ENCODE measurements at places on chromosomes 4 and X.
A peak's percentile ranks its signal among the peaks of the same experiment; 100 is the strongest.

- no peak for DNase-seq
Observed at GRCh38 chr4:121139533-121140222, 24.4 kb downstream of the TNIP3 start.

DNA sequence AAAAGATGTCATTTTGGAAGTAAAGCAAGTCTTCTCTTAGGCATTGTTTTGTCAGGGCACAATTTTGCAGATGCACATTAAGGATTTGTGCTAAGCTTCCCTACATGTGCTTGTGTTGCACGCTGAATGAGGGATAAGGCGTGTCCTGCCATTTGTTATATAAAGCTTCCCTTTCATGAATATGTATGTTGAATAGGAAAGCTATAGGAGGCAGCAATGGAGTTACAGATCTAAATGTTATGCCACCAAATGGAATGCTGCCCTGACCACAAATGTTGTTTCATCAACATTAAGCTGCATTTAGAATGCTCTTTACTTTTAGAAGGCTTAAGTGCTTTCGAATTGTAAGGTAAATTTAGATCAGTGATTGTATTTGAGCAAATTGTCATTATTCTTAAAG lies 20.9 kb downstream of the SGMS2 start:
- no peak for DNase-seq

DNA sequence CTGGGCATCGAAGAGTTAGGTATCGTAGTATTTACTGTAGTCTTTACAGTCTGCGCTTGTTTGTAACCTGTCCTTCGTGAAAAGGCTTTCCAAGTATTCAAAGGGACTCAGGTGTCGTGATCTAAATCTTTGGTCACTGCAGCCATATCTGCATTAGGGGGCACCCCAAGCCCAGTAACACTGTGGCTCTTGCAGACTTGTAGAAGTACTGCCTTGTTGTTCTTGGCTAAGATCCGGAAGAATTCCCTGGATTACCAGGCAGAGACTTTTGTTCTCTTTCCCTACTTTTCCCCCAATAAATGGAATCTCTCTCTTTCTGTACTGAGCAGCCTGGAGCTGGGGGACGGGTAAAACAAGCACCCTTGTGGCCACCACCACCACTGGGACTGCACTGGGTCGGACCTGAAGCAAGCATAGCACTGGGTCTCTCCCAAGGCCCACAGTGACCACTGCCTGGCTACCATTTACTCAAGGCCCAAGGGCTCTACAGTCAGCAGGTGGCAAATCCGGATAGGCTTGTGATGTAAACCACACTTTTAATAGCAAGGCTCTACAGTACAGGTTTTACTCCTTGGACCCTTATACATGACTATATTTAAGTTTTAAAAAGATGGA lies 12.0 kb downstream of the CXorf58 start:
- DNase-seq = no peak

DNA sequence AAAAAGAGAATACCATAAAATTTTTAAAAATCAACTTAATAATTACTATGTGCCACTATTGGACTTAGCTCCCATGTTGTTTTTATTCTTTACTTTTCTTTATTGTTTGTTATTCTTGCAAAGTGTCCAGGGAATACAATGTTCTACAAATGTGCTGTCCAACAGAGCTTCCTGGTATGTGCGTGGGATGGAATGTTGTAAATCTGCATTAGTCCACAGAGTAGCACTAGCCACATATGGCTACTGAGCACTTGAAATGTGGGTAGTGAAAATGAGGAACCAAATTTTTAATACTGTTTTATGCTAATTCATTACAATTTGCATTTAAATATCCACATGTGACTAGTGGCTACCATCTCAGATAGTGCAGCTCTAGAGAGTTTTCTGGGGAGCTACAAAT lies 14.3 kb upstream of the CORIN start:
- DNase-seq = peak; percentile 90

GRCh38 chr4:159210975-159211374 lies 108.1 kb downstream of the RAPGEF2 start:
- DNase-seq = no peak

GRCh38 chrX:127085939-127086338 lies 266.4 kb downstream of the PRR32 start:
- DNase-seq = no peak

GRCh38 chr4:4985036-4985435 lies 34.2 kb downstream of the CYTL1 start:
- DNase-seq = no peak

DNA sequence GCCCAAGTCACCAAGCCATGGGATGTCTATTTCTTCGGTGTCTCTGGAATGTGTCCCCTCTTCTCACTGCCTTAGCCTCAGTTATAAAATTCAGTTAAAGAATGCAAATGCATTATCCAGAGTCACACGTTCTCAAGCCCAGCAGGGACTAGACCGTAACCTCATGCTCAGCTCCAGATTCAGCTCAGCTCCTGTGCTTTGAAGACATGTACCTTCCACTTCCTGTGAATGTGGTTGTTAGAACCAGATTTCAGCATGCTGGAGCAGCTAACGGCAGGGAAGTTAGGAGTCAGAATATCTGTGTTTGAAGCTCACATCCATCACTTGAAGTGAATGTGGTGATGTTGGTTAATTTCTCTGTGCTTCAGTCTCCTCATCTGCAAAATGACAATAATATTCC lies 26.7 kb downstream of the GEMIN8 start:
- DNase-seq = no peak

DNA sequence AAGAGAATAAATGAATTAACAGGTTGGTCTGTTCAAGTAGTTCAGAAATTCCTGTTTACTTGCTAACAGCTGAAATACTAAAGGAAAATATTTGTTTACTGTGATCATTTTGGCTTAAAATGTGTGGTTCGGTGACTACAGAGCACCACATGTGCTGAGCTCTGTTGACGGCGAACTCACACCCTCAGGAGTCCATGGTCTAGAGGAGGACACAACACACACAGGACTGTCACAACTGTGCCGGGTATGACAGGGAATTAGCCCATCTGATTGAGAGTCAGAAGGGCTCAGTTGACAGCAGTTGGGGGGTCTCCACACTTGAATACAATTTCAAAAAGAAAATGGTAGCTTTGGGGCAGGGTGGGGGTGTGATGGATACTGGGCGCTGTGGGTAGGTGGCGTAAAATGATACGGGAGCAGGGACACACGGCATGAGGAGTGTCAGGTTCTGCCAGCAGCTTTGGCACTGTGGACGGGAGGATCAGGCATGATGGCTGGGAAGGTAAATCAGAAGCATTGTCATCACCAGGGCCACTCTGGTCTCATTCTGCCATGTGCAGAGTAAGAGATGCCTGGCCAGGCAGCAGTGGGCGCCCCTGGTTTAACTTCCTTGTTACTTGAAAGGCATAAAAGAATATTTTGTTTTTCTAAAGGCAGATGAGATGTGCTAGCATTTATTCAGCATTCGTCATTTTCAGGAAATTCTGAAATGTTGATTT lies 33.3 kb downstream of the CLDN22 start:
- DNase-seq = no peak

- DNase-seq = no peak
Observed at GRCh38 chr4:78379991-78380729, 171.4 kb upstream of the ANXA3 start.

- no peak for DNase-seq
Observed at GRCh38 chr4:183175631-183176232, 76.7 kb downstream of the WWC2 start.

DNA sequence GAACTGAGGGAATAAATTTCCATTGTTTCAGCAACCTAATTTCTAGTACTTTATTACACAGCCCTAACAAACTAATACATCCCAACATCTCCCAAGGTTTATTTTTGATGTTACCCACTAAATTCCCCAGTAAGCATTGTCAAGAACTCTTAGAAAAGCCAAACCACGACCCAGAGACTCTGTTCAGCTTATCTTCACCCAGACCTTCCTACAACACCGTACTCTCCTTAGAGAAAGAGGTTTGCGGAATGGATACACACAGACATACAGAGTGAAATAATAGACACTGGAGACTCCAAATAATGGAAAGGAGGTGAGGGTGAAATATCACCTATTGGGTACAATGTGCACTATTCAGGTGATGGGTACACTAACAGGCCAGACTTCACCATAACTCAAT lies 75.6 kb downstream of the LRBA start:
- no peak for DNase-seq

GRCh38 chr4:145719752-145720624 lies 40.0 kb downstream of the C4orf51 start:
- no peak for DNase-seq

GRCh38 chr4:19205853-19206252 lies 1045.9 kb upstream of the SLIT2 start:
- DNase-seq = no peak

DNA sequence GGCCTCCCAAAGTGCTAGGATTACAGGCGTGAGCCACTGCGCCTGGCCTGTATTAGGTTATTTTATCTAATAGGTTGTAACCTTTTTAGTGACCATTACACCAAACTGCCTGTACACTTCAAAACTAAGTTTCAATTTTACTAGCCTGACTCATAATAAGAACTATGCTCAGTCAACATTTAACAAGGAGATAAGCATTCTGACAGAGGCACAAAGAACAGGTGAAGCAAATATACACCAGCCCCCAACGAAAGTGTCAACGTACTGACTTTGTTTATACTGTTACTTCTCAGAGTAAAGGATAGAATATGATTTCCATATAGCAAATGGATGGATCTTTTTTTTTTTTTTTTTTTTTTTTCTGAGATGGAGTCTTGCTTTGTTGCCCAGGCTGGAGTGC lies 62.8 kb downstream of the SHISA3 start:
- no peak for DNase-seq

- no peak for DNase-seq
Observed at GRCh38 chr4:75779105-75779757, 54.9 kb downstream of the USO1 start.

DNA sequence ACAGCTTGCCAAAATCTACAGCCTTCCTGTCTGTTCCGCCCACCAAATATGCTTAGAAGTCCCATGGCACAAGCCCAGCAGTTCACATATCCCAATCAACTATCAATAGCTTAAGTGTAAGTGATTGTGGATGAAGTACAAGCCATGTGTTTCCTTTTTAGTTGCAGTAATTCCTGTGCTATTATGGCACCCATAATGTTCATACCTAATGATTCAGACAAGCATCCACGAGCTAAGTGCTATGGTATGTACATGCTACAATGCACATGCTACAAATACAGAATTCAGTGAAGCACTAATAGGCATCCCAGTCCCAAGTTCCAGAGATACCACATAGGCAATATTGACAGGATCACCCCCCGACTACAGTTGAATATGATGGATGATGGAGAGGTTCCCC lies 94.5 kb downstream of the PCDH19 start:
- no peak for DNase-seq

- DNase-seq = peak; percentile 45
Observed at GRCh38 chr4:159191989-159192388, 89.1 kb downstream of the RAPGEF2 start.

DNA sequence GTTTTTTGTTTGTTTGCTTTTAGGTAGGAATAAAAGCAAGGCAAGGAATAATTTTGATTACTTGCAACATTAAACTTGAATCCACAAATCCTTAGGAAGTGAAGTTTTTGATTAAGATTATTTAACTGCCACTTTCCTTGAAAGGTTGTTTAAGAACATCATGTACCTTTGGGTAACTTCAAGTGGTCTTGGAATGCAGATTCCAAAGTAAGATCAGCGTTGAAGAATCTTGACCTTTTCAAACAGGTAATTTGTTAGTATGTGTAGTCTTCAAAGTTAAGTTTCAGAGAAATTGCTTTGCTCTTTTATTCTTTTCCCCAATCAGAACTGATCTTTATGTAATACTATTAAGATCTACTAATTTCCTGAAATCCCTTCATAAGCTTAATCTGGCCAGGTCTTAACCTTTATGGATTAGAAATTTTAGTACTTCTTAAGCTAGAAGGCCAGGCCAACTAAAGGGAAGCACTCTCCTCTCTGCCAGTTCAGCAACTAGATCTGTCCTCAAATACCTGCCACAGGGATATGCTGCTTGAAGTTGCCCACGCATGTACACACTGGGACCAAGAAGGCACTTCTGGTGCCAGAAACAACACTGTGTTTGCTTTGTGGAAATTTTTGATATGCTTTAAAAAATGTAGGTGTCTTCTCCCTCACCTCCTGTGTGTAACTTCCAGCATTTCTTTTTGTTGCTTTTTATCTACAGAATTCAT lies 7.4 kb downstream of the NPNT start:
- no peak for DNase-seq

- no peak for DNase-seq
Observed at GRCh38 chr4:35982318-35982717, 262.0 kb downstream of the ARAP2 start.

DNA sequence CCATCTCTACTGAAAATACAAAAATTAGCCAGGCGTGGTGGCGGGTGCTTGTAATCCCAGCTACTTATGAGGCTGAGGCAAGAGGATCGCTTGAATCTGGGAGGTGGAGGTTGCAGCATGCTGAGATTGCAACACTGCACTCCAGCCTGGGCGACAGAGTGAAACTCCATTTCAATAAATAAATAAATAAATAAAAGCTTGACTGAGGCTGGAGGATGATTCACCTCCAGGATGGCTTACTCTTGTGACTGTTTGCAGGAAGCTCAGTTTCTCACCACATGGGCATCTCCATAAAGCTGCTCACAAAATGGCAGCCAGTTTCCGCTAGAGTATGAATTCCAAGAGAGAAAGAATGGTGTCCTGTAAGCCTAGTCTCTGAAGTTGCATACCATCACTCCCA lies 191.7 kb upstream of the EDNRA start:
- no peak for DNase-seq

- no peak for DNase-seq
Observed at GRCh38 chr4:24137671-24138601, 248.1 kb upstream of the PPARGC1A start.
